ENCODE measurements at places on chromosomes 3 and 15. TPM values are rescaled to one million over a fixed set of nuclear protein-coding genes. Genes with fewer than 3 reads are reported as not detected.

WNT5A gene
- polyA plus RNA-seq: 43.5 TPM

PXYLP1 gene
- 49.1 TPM for polyA plus RNA-seq

PDZRN3 gene
- polyA plus RNA-seq: 56.4 TPM

CPLX3 gene
- not detected for polyA plus RNA-seq

PLA2G4E gene
- not detected for polyA plus RNA-seq

ITGA11 gene
- 5.4 TPM for polyA plus RNA-seq

IFT122 gene
- 49.3 TPM for polyA plus RNA-seq

GRCh38 chr3:62493109-62493801 lies 119.9 kb upstream of the FEZF2 start:
- no peak for DNase-seq

- DNase-seq: no peak
These were observed 197.8 kb upstream of the TPM1 start for GRCh38 chr15:62844564-62845240.

GRCh38 chr3:172711454-172711795 lies 558 bp upstream of the NCEH1 start:
- DNase-seq: no peak

- DNase-seq: no peak
These were observed 325.6 kb upstream of the SOX14 start for GRCh38 chr3:137438561-137438960.

- no peak for DNase-seq
These were observed 39.3 kb upstream of the UACA start for GRCh38 chr15:70802629-70803028.

GRCh38 chr3:16378920-16379319 lies 113.9 kb downstream of the OXNAD1 start:
- DNase-seq: no peak

DNA sequence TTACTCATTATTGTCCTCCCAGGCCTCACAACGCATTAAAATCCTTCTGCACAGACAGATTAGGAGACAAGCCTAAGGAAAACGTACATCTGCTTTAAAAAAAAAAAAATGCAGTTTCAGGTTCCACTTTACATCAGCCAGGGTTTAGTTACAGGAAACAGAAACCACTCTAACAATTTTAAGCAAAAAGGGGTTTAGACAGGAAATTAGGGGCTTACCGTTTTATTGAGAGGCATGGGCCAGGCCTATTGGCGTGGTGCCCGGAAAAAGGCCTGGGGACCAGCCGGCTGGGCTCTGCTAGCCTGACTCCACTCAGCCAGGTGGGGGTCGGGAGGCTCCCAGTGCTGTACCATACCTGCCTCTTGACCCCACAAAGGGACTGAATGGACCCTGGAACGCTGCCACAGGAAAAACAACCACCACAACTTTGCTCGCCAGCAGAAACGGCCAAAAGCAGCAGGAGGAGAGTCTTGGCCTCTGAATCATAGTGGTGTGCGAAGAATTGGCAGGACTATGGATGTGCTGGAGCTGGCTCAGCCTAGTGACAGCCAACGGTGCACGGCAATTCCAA lies 124.3 kb downstream of the CHSY1 start:
- DNase-seq: peak; percentile 55

DNA sequence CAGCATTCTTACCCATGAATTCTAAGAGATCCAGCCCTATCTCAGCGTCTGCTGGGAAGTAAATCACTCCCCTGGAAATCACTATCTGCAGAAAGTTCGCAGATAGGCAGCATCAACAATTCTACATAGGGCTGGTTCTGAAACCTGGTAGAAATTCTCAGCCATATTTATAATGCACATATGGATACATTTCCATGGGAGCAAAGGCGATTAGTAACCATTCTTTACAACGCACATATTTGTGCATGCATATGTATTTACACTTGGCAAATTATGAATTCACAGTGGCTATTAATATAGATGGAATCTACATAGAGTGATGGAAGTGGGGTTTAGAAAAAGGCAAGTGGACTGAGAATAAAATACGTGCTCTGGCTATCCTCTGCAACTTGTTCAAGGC lies 128.0 kb upstream of the FOXB1 start:
- no peak for DNase-seq

DNA sequence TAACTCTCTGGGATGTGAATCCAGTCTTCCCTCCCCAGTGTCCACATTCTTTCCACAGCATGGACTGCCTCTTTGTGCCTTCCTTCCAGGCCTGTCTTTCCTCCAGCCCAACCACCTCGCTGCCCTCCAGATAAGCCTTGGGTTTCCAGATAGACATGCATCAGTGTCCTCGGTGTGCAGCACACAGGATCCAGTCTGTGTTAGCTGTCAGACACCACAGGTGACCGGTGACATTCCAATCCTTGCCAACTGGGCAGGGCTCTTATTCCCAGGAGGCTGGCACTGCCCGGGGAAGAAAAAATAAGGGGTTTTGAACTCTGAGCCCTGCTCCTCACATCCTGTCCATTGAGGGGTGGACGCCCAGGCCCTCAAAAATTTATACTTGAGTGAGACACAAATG lies 6.0 kb upstream of the SLC6A1 start:
- DNase-seq: no peak

GRCh38 chr3:179991883-179992282 lies 44.9 kb downstream of the PEX5L start:
- DNase-seq: no peak

DNA sequence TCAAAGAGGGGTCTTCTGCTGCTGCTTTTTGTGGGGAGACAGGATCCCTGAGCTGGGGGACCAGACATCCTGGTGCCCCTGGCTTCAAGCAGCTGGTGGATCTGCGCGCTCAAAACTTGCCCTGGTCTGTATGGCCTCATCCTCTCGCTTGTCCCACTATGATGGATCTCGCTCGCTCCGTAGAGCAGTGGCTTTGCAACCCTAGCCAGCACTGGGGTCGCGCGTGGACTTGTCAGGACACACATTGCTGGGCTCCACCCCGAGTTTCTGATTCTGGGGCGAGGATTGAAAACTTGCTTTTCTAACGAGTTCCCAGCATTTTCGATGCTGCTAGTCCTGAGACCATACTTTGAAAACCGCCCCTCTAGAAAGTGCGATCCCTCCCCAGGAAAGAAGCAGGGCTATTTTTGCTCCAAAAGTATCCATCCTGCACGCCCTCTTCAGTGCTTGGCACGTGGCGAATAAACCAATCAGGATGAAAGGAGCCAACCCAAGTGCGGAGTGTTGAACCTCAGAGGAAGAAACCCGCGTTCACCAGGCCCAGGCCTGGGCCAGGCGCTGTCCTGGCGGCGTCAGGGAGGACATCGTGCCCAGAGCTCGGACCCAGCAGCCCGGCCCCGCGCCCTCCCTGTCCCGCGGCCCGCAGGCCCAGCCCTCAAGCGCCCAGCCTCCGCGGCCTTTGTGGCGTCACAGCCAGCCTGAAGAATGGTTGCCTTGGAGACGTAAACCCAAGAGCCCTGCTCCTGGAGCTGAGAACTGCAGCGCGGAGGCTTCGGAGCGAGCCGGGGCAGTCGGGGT lies at the start of gene CFAP100:
Gene CFAP100 (plus strand): TSS at position 731 of the 798 bp plus-strand sequence. CDS start 1,092 bp downstream, outside the sequence.
- peak; percentile 33 for DNase-seq

DNA sequence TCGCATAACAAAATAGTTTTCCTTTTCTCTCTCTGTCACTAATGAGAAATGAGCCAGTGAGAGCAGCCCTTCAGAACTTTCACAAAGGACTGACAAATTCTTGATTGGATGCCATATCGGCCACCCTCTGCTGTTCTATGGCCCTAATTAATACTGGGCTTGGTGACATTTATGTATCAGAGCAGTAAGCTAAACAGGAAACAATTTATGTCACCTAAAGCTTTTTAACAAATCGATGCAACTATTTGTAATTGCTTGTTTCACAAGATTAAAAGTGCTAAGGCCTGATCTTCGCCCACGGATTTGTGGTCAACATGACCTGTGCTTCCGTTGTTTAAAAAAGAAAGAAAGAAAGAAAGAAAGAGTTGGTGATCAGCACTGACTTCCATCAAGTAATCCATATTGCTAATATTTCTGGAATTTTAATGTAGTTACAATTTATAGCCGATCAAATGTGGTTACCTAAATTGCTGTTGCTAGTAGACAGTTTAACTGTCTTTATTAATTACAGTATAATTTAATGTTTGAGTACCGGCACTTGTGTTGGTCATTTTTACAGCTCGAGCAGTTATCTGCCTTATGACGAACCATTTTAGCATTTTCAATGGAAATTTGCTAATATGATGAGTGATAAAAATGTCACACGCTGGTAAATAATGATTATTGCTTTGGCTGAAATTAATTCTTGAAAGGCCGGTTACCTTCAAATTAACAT lies 631.3 kb downstream of the FOXP1 start:
- no peak for DNase-seq

GRCh38 chr15:75985971-75986370 lies 26.3 kb downstream of the NRG4 start:
- no peak for DNase-seq

DNA sequence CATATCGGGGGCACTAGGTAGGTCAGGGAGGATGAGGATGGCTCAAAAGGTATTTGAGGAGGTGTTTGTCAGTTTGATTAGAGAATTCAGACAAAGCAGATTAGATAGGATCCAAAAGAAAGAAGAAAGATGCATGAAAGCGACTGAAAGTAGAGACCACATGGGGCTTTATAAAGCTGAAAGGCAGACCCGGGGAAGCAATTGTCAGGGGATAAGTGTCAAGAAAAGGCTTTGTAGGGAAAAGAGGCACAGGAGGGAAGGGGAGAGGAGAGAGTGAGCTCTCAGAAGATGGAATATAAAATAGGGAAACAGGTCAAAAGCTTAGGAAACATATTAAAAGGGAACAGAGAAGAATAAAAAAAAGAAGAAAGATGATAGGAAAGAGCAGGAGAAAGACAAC lies 308.2 kb upstream of the RORA start:
- DNase-seq: no peak

GRCh38 chr3:112776000-112776399 lies 70.7 kb downstream of the CD200R1L start:
- DNase-seq: no peak

- DNase-seq: no peak
These were observed 78.5 kb upstream of the ROBO1 start for GRCh38 chr3:79846148-79846933.

GRCh38 chr3:86814321-86814720 lies 176.6 kb downstream of the VGLL3 start:
- no peak for DNase-seq

GRCh38 chr3:13507570-13508339 lies 27.6 kb downstream of the HDAC11 start:
- no peak for DNase-seq

DNA sequence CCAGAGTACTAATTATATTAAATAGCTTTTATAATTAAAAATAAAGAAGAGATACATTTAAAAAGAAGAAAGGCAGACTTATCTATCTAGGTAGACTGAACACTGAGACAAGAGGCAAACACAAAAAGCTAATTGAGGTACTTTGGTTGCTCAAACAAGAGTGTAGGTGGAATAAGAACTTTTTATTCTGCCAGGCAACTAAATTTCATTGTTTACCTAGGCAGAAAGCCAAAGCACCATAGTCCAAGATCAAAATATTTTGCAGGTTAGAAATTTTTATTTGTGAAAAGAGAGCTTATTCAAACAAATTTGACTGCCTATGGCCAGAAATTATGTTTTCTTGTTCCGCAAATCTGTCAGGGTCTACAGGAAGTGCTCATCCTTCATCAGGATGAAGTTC lies 499.6 kb upstream of the GBE1 start:
- no peak for DNase-seq

DNA sequence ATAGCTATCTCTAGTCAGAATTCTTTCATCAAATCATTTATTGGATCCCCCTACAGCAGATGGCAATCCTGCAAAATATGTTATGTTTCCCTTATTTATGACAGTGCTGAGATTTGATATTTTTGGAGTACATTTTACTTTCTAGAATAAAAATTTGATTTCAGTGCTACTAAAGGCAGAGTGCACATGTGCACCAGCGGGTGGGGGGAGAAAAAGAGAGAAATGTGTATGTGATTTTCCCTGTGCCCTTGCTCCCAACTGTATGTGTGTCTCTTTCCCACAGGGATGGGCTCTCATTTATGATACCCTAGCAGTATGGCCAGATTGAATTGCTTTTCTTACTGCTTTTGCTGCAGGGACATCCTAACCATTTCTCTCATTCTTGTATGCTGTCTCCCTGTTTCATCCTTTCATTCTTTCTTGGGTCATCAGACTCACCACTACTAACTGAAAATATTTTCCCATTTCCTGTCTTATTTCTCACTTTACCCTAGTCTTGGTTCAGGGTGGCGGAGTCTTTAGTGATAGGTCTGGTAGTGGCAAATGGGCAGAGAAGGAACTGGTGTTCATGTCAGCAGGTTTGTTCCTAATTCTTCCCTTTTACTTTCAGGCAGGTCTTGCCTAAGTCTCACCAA lies 140.7 kb downstream of the TCF12 start:
- DNase-seq: no peak

DNA sequence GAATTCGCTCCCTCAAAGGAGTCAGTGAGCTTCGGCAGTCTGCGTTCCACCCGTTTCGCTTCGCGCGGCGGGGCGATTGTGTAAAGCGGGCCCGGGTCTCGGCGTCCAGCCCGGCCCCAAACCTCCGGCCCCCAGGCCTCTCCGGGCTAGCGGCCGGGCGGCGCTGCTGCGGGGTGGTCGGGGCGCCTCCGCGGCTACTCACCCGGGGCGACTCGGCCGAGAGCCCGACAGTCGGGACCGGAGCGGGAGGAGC lies 412 bp downstream of the CHDH start:
- no peak for DNase-seq

- DNase-seq: no peak
These were observed 357.4 kb downstream of the GAP43 start for GRCh38 chr3:115980709-115981108.

DNA sequence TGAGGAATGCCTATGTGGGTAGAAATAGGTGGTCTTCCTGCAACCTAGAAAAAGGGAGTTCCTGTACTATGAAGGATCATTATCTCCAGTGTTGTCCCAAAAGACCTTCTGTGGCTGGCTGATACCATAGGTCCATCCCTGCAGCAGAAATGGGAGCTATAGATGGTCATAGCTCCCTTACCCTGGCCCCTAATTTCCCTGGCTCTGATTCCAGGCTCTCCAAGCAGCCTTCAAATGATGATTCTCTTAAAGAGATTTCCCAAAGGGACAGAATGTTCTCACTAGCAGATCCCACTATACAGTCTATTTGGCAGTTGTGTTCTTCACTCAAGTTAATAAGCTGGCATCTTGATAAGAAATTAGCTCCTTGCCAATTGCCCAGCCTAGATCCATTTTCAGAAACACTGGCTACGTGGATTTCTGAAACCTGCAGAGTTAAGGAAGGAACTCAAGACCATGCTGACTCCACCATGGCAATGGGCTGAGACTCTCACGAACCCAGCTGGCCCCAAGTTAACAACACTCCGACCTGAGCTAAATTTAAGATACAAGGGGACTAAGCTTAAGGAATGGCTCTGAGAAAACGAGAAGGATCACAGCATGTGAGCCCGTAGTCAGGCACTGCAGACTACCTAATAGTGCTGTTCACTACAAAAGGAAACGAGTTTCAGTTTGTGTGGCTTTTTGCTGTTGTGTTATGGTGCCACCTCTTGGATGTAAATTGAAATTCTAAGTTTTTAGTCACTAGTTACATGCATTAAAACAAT lies 11.4 kb downstream of the C15orf40 start:
- no peak for DNase-seq

DNA sequence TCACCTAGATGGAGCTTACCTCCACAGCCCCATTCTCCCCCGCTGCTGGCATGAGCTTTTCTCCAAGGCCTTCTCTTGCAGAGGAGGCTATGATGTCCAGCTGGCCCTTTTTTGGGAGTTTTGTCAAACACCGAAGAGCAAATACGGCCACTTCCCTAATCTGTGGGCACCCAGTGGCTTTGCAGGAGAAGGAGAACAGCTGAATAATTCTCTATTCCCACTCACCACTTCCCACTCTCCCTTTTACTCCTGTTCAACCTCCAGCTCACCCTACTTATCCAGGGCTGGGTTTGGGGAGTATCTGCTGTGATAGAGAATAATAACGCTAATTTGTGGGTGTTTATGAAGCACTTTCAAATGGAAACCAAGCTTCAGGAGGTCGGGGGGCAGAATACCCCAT lies 93.0 kb downstream of the AAGAB start:
- DNase-seq: no peak

Measured in left renal pelvis (tissue), 4 donors.